ENCODE measurements at places on chromosomes 5 and 9.
A peak's percentile ranks its signal among the peaks of the same experiment; 100 is the strongest.

GRCh38 chr5:65481635-65482295 lies at the start of gene ADAMTS6:
Gene ADAMTS6, minus strand, starts transcription at chr5:65481920. Its CDS starts 8,247 bp downstream, at chr5:65473673.
- peak; percentile 89 for DNase-seq

DNA sequence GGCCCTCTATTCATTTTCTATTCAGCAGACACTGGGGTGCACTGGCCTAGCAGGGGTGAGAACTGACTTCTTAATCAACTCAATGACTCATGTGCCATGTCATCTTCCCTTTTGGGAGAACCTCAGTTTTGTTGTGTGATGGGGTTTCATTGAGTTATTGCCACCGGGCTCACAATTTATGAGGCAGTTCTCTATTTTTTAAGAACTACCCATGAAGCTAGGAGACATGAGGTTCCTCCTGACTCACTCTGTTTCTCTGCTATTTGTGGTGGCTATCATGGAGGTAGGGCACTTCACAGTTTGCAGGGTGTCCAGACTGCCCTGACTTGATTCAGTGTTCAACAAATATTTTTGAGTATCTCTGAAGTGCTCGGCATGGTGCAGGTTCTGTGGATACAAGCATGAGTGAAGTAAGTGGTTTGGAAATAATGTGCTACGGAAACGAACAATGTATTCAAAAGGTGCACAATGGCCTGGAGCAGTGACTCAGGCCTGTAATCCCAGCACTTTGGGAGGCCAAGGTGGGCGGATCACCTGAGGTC lies 39.3 kb downstream of the SPARC start:
- no peak for DNase-seq

DNA sequence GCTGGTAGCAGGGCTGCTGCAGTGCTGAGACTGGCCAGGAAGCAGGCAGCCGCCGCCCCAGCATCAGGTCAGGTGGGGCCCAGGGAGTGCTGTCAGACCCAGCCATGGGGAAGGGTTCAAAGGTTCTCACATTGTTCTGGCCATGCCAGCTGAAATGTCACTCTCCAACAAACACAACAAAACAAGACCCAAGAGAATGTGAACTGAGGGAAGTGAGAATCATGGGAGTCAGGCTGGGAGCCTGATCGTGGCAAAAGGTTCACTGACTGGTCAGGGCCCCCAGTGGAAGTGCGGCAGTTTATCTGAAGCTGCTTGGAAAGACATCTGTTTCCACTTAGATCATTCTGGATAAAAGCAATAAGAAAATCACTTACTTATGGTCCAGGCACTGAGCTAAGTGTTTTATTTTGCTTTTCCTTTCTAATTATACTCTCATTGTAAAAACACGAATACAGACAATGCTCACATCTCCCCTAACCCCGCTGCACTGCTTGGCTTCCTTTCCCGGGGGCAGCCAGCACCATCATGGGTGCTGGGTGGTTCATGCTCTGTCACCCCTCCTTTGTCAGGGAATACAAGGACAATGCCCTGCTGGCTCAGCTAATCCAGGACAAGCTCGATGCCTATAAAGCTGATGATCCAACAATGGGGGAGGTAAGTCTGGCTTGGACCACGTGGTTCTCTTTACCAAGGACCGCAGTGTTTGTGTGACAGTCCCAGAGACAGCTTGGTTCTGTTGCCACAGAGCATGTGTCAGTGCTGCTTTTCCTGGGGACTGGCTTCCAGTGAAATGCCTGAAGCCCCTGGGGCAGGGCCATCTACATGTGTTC lies 41.9 kb upstream of the CFAP157 start:
- DNase-seq = no peak

DNA sequence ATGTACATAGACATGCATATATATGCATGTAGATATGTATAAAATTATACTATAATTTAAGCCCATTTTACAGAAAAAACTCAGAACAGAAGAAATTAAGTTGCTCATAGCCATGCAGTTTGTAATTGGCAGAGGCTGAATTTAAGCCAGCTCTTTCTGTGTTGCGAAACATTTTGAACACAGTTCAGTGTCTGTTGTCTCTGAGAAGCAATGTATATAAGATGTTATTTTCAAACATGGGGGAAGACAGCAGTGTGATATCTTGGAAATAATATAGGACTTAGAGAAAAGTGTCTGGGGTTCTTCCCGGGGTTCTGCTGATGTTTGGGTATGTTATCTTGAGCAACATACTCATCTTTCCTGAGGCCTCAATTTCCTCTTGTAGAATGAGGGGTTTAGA lies 37.6 kb downstream of the SVEP1 start:
- DNase-seq = no peak

DNA sequence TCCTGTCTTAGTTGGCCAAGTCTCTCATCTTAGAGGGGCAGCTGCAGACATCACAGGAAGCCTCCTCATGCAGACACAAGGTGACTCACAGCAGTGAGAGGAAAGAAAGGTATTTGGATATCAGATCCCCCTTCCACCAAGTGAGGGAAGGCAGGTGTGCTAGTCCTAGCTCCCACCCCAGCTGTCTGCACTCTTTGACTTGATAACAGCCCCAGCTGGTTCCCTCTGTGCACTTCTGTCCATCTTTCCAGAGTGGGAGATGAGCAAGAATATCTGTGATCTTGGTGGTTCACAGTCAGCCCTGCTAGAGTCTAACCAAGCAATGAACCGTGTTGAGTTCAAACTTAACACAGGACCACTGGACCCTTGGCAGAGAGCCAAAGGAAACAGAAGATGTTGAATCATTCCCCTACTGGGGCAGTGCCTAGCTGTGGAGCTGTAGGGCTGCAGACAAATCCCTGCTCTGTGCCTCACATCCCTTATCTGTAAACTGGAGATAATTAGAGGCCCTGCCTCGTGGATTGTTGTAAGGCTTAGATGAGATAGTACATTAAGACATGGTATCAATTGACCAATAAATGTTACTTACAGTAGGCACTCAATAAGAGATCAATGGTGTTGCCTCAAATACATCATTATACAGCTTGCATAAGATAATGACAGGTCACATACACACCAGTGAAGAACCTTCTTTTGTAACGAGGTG lies 39.1 kb downstream of the SH3RF2 start:
- DNase-seq = peak; percentile 11

DNA sequence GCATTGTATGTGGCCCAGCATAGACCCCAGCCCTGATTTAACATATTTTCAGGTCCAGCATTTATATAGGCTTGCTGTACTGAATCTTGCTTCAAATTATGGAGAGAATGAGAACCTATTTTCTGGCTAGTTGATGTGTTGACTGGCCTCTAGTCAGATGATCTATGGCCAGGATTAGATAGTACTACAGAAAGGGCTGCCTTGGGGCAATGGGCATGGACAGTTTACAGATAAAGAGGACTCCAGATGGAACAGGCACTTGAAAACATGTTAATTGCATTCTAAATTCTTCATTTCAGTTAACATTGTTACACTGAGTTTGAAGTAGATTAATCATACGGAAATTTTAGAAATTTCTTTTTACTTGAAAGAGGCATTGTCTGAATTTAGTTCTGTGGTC lies 61.5 kb downstream of the RAB14 start:
- no peak for DNase-seq

DNA sequence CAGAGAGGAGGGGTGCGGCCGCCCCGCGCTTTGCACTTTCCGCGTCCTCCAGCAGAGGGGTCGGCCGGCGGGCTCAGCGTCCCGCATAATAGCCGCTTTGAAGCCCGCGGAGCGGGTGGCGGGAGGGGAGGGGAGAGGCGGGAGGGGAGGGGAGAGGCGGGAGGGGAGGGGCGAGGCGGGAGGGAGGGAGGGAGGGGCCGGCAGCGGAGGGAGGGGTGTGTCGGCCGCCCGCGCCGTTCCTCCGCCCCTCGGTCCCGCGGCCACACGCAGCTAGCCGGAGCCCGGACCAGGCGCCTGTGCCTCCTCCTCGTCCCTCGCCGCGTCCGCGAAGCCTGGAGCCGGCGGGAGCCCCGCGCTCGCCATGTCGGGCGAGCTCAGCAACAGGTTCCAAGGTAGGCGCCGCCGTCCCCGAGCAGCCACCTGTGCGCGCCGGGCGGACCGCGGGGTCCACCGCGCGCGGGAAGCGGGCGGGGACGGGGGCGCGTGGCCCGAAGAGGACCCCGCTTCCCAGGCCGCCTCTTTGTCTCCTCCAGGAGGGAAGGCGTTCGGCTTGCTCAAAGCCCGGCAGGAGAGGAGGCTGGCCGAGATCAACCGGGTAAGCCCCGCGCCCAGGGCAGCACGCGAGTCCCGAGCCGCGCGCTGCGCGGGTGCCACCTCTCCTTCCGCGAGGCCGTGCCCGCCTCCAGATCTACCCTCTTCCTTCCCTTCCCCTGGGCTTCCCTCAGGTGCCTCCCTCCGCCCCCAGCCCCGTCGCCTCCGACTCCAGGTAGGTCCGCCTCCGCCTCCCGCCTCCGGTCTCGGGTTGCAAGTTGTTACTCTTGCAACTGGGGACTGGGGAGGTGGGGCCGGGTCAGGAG lies at the start of gene AIF1L:
TSS of gene AIF1L (plus strand) at position 263 of the 857 bp plus-strand sequence. CDS start at position 362, 99 bp downstream.
- peak; percentile 11 for DNase-seq

GRCh38 chr9:4939118-4939561 lies 45.9 kb upstream of the JAK2 start:
- DNase-seq = peak; percentile 66

DNA sequence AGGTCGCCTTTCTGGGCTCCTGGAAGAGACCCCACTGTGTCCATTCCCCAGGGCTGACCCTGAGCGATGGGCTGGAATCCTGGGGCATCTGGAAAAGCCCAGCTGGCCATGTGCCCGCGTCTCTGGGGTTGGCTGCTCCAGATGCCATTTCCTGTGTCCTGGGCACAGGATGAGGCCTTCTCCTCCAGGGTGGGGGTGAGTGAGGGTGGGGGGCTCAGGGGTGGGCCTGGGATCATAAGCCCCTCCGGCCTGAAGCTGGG lies 30.7 kb downstream of the PAEP start:
- DNase-seq = no peak

- no peak for DNase-seq
These were observed 76.0 kb downstream of the CEMIP2 start for GRCh38 chr9:71692337-71692736.

DNA sequence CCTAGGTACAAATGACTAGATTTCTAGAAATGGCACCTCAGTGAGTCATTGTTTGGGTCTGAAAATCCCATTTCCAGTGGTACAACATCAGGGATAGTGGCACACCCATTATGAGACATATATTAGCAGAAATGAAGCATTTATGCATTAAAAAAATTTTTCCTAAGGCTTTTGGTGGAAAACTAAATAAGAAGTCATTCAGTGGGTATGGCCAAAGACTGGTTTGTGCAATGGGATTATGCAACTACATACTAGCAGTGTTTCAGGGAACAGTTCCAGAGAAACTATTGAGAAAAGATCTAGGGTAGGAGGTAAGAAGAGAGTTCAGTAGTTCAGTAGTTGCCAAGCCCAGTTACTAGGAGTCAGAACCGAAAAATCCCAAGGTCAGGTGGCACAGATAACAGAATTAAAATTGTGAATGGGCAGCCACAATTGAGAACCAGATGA lies 106.5 kb upstream of the HAPLN1 start:
- no peak for DNase-seq

DNA sequence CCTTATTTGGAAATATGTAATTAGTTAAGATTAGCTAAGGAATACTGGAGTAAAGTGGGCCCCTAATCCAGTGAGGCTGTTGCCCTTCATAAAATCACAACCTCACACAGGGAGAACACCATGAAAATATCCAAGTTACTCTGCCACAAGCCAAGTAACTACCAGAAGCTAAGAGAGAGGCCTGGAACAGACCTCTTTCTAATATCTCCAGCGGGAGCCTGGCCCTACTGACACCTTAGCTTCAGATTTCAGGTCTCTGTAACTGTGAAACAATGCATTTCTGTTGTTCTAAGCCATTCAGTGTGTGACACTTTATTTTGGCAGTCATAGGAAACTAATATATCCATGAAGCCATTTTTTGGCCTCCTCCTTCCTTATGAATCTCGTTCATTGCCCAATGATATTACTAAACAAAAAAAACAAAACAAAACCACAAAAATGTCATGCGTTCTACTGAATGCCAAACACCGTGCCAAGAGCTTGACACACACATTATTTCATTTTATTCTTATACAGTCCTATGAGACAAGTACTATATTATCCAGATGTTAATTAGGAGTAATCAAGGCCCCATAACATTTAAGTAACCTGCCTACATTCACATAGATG lies 699.0 kb downstream of the MAT2B start:
- no peak for DNase-seq

DNA sequence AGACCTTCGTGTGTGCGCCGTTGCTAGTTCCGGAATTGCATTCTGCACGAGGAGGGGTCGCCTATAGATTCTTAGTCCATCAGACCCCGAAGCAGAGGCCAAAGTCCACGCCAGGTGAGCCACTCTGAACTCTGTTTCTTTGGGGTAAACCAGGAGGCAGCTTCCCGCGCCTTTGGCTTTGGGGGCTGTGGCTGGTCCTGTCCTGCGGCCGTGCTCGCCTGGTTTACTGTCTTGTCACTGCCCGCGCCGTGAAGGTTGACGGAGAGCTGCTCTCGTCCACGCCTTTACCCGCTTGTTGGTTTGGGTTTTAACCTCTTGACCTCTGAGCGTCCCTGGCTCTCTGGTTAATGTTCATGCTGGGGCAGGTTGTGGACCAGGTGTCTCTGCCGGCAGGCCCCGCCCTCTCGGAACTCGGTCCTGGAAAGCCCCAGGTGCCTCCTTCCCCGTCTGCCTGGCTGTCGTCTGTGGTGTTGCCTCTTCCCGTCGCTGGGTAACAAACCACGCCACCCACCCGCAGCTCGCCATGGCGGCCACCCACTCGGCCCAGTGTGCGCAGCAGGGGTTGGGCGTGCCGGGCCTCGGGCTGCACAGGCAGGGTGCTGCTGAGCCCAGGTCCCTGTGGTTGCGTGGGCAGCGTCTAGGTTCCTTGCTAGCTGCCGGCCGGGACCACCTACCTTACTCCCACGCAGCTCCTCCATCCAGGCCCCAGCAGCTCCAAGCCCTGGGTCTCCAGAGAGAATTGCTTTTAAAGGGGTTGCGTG lies 44.6 kb upstream of the CACNA1B start:
- DNase-seq = no peak

- DNase-seq = no peak
These were observed 2085.7 kb upstream of the C9orf72 start for GRCh38 chr9:29659014-29659413.

DNA sequence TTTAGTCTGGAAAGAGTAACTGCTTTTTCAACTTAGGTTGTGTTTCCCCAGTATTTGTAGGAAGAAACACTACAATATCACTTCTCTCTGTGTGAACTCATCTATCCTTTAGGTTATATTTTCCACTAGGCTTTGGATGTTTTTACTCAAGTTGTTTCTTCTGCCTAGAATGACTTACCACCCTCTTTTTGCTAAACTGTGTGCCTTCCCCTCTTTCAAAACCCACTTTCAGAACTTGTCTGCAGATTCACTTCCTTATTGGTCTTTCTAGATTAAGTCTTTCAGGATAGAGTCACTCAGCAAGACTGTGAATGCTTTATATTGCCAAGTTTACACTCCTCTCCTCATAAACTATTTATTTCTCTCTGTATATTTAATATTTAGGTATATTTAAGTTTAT lies 14.2 kb upstream of the CAST start:
- DNase-seq = no peak

- no peak for DNase-seq
These were observed 223.3 kb downstream of the SEC61B start for GRCh38 chr9:99445371-99445891.
